ENCODE measurements at places on chromosomes 3 and 15. TPM values are rescaled to one million over a fixed set of nuclear protein-coding genes. Genes with fewer than 3 reads are reported as not detected.

DNA sequence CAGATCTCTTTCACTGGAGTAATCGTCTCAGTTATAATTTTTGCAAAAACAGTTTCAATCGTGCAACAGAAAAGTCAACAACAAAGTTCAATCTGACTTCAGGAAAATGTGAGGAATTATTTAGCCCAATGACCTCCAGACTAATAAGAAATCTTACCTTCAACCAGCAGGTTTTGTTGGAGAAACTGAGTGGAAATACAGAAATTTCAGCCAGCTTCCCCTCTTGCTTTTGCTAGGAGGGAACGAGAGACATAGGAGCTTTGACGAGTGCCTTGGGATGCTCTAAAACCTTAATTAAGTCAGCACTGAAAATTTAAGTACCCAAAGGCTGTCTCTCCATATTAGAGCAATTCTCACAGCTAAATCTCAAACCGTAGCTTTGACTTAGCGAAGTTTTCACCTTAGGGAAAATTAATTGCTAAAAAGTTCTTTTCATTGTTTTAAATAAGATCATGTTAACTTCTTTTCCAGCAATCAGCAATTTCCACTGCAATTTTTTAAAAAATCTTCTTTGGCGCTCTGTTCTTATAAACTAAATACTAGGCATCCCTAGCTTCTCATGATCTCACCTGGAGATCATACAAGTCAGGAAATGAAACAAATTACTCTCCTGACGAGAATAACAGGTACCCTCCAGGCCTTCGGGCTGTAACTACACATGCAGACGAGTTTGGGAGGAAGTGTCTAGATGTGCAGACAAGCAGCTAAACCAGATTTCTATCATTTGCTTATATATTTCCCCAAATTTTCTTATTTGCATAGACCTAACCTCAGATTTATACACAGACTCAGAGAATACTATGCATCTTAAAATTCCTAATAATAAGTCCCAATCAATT, 250.2 kb downstream of the FAM43A start:
- no peak for DNase-seq

Gene WNT7A
- total RNA-seq, result not detected

Gene C3orf20
- total RNA-seq, result not detected

- no peak for DNase-seq
Measured at GRCh38 chr3:107630779-107631178, 108.0 kb downstream of the BBX start.

Gene TEX264
- 41.0 TPM for total RNA-seq

Gene POU1F1
- not detected for total RNA-seq

- DNase-seq, result no peak
Measured at GRCh38 chr3:50637945-50638344, 21.0 kb downstream of the MAPKAPK3 start.

DNA sequence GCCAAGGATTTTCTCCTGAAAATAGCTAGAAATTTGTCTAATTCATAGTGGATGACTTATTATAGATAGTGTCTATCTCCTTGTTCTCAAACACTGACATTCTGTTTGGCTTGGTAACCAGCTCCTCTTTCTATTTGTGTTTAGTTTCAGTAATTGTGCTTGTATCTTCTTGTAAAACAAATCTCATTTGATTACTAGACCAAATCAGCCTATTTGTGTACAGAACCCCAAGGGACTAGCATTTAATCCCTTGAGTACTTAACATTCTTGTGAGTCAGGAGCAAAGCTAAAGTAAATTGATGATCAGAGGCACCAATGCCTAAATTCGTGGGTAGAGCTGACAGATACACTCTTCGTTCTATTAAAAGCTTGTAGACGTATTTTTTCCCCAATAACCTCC, 306.5 kb upstream of the SLITRK3 start:
- no peak for DNase-seq

DNA sequence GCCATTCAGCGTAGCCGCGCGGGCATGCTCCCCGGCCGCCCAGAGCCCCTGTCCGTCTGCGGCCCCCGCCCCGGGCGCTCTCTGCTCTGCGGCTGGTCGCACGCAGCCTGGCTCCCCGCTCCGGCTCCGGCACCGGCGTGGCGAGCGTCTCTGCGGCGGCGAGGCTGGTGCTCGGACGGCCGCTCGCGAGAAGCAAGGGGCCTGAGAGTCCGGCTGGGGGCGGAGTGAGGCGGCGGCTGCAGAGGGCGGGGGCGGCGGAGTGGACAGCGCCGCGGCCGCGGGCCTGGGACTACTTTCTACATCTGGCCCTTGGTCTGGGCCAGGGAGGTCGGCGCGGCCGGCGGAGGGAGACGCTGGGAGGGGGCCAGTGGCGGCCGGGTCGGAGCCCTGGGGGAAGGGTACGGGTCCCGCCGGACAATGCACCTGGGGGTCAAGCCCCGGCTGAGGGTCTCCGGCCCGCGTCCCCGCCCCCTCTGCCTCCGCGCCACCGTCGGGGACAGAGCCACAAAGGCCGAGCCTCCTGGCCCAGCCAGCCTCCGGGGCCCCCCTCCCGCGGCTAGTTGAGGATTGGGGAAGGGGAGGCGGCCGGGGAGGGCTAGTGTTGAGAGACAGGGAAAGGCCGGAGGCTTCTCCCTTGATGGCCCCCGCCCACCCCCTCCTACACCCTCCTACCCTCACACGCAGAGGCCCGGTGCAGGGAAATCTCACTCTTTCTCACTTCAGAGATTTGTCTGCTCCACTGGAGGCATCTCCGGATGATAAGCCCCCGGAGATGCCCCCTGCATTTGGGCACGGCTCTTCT, at the start of gene PRTG:
Gene PRTG, minus strand, starts transcription at position 226 of the 802 bp plus-strand sequence. Its CDS starts 221 bp downstream, at position 5.
- DNase-seq, result no peak

Gene GRM2
- total RNA-seq, result not detected

Gene NDUFB4
- 147 TPM for total RNA-seq

GRCh38 chr3:165725296-165725695, 111.9 kb downstream of the BCHE start:
- DNase-seq, result no peak

Gene FOXL2
- not detected for total RNA-seq
